Activated CD8-positive, alpha-beta memory T cell treated with anti-CD3 and anti-CD28 coated beads for 24 hours (primary cell): ENCODE measurements at places on chromosomes 13 and 19.

- DNase-seq = no peak
Observed at GRCh38 chr13:33904431-33904830, 86.5 kb downstream of the RFC3 start.

GRCh38 chr13:52097197-52097596, 31.7 kb downstream of the NEK5 start:
- no peak for DNase-seq

- no peak for DNase-seq
Observed at GRCh38 chr13:53074114-53074513, 45.5 kb downstream of the OLFM4 start.

- no peak for DNase-seq
Observed at GRCh38 chr19:16233081-16233776, 35.5 kb downstream of the AP1M1 start.
